ENCODE measurements at places on chromosomes 3 and 15. TPM values are rescaled to one million over a fixed set of nuclear protein-coding genes. Genes with fewer than 3 reads are reported as not detected.

Gene SQOR
- total RNA-seq: 139 TPM

Gene PFN2
- total RNA-seq: 0.88 TPM

Gene GCNT3
- not detected for total RNA-seq

DNA sequence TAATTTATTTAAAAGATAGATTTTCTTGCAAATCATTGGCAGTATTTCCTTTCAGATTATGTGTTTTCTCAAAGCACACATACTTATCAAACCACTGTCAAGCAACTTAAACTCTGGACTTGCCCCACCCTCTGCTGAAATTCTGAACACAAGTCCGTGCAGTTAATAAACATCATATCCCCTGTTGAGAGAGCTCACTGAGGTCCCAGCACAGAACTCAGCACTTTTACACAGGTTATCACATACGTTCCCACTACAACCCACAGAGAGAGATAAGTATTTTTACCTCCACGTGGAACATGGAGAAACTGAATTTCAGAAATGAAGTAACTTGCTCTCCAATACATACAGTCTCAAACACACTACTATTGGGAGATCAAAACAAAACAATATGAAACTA, 267.6 kb upstream of the IGF1R start:
- no peaks in the 10 kb centered on the region for H3K4me1 ChIP-seq
- H3K36me3 ChIP-seq: no peaks in the 10 kb centered on the region
- H3K4me3 ChIP-seq: no peak overlapping the region
- DNase-seq: no peak
- H3K27me3 ChIP-seq: peaks cover 1% of the 10 kb centered on the region

DNA sequence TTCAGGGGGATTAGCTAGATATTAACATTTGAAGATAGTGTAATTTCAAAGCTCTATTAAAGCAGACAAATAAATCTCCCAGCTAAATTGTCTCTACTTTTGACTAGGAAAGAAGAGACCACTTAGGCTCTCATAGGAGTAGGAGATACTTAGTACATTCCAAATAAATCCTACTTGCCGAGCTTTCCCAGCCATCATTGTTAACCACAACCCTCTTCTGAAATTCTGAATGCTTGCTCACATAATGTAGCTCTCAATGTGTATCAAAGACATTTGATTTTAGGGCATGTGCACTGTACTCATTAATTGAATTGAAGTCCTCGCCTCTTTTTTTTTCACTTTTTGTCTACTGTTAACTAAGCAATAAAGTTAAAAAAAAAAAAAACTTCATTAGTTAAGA, 598.2 kb upstream of the ADAMTS9 start:
- no peak overlapping the region for H3K27ac ChIP-seq
- DNase-seq: no peak
- H3K27me3 ChIP-seq: no peaks in the 10 kb centered on the region
- no peaks in the 10 kb centered on the region for H3K36me3 ChIP-seq

- no peaks in the 10 kb centered on the region for H3K27me3 ChIP-seq
- no peaks in the 10 kb centered on the region for H3K36me3 ChIP-seq
- H3K4me1 ChIP-seq: no peaks in the 10 kb centered on the region
Measured at GRCh38 chr3:24863215-24863614, 368.6 kb upstream of the THRB start.

DNA sequence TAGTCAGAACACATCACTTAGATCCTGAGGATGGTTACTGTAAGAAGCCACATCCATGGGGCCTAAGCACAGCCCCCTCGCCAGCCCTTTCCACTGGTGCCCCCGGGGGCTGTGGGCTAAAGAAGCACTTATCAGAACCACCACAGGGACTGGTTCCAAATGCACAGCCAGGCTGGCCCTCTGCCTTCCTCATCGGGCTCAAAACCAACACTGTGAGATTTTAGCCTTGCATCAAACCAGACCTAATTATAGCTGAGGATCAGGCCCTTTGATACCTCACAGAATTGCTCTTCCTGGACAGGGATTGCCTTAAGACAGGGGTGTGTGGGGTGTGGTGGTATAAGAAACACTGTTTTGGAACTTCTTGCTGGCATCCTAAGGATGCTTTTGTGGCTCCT, 23.7 kb downstream of the SRPRB start:
- H3K4me1 ChIP-seq: no peaks in the 10 kb centered on the region
- H3K4me3 ChIP-seq: no peak overlapping the region
- no peak for DNase-seq
- H3K36me3 ChIP-seq: peaks cover 14% of the 10 kb centered on the region
- no peak overlapping the region for H3K27ac ChIP-seq
- H3K27me3 ChIP-seq: no peaks in the 10 kb centered on the region

DNA sequence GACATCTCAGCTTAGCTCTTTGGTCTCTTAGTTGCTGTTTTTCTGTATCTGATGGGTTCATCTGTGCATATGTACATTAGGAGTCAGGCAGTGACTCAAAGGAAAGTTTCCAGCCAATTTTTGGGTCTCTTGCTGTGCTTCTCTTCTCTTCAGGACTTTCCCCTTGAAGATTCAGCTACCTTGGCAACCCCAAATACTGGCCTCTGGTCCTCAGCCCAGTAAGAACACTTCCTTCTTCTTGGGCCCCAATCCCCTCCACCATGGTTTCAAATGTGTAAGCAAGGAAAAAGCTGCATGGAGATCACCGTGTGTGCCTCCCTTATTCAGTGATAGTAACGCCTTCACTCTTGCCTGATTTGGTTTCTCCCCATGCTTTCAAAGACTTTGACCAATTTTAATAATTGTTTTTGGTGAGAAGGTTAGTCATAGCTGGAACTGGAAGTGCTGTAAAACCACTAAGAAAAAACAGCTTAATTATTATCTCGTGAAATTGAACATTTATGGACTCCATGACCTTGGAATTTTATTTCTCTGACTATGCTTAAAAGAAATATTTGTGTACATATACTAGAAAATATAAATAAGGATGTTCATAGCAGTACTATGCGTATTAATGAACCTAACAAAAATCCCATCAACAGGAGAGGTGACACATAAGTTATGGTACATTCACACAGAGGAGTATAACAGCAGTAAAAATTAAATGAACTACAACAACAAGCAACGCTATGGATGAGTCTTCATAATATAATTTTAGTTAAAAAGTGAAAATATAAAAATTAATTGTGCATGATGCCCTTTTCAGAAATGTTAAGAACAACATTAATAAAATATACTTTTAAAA, 125.3 kb upstream of the BCL6 start:
- DNase-seq: no peak
- no peaks in the 10 kb centered on the region for H3K27me3 ChIP-seq
- H3K36me3 ChIP-seq: no peaks in the 10 kb centered on the region
- peaks cover 16% of the 10 kb centered on the region for H3K4me1 ChIP-seq
- no peak overlapping the region for H3K27ac ChIP-seq

GRCh38 chr3:9109568-9109914, 139.9 kb downstream of the SRGAP3 start:
- H3K4me3 ChIP-seq: no peak overlapping the region
- DNase-seq: no peak
- H3K4me1 ChIP-seq: no peaks in the 10 kb centered on the region
- peaks cover 1% of the 10 kb centered on the region for H3K27me3 ChIP-seq
- H3K27ac ChIP-seq: no peak overlapping the region

DNA sequence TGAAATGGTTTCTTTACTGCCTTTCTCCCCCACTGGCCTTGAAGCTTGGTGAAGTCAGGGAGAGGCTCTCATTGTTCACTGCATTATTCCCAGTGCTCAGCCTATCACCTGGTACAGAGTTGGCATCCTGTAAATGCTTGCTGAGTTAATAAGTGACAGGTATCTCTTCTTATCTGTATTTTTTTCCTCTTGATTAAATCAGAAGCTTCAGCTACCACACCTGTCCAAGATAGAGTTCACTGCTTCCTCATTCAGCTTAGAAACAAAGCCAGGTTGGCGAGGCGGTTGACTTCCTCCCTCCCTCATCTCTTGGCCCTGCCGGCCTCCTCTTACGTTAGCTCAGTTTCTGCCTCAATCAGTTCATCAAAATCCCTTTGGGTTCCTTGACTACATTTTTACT, 142.8 kb downstream of the LIPC start:
- H3K27ac ChIP-seq: no peak overlapping the region
- no peaks in the 10 kb centered on the region for H3K4me1 ChIP-seq
- H3K4me3 ChIP-seq: no peak overlapping the region
- H3K36me3 ChIP-seq: no peaks in the 10 kb centered on the region

DNA sequence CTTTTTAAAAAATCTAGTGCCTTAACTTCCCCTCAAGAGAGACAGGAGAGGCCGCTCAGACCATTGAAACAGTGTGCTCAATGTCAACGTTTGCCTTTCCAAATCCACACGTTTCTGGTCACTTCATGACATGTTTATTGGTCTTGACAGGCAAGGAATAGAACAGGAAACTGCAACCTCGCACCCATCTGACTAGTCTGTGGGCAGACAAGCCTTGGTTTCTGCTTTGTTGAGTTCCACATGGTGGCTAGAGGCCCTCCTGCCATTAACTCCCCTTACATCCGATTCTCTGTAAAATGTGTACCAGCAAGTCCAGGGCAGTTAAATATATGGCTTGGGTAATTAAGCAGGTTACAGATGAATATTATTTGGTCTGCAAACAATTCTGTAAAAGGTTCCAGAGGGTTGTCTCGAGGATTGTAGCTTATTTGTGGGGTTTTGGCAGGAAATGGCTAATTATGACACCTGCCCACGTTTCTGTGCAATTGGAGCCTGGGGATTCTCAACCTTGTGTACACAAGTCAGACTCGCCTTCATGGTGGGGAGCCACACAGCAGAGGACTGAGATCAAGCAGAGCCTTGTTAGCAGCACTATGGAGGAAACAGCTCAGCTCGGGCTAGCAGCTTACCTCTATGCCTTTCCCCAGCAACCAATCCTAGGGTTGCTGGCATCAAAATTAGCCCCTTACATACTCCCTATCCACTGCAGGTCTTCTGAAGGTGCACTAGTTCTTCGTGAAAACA, 317.5 kb upstream of the IGF1R start:
- no peaks in the 10 kb centered on the region for H3K4me1 ChIP-seq
- H3K4me3 ChIP-seq: no peak overlapping the region

GRCh38 chr3:128064962-128065361, 12.7 kb downstream of the SEC61A1 start:
- peaks cover 89% of the 10 kb centered on the region for H3K36me3 ChIP-seq
- no peak overlapping the region for H3K4me3 ChIP-seq
- no peaks in the 10 kb centered on the region for H3K27me3 ChIP-seq
- no peak for DNase-seq
- H3K27ac ChIP-seq: no peak overlapping the region

GRCh38 chr15:30953731-30954378, 37.6 kb downstream of the MTMR10 start:
- DNase-seq: peak; percentile 27
- H3K36me3 ChIP-seq: peaks cover 73% of the 10 kb centered on the region
- H3K27me3 ChIP-seq: no peaks in the 10 kb centered on the region
- peaks cover 12% of the 10 kb centered on the region for H3K4me1 ChIP-seq
- H3K4me3 ChIP-seq: no peak overlapping the region
- peak overlapping the region; percentile 26 for H3K27ac ChIP-seq

DNA sequence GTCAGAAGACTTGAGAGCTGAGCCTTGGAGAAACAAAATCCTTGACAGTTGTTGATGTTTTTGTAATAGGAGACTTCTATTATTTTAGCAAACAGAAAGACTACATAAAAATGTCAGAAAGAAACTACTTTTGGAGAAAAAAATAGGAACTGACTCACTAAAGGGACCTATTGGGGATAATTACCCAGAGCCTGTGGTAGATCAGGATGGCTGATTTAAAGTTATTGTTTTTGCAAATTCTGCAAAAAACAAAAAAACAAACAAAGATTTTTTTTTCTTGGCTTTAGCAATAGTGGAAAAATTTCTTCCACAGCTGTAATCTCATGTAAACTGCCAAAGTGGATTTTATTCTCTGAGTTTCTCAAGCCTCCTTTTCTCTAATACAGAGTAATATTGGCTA, 101.5 kb upstream of the SATB1 start:
- no peak for DNase-seq
- no peak overlapping the region for H3K4me3 ChIP-seq
- H3K36me3 ChIP-seq: peaks cover 53% of the 10 kb centered on the region
- no peak overlapping the region for H3K27ac ChIP-seq

DNA sequence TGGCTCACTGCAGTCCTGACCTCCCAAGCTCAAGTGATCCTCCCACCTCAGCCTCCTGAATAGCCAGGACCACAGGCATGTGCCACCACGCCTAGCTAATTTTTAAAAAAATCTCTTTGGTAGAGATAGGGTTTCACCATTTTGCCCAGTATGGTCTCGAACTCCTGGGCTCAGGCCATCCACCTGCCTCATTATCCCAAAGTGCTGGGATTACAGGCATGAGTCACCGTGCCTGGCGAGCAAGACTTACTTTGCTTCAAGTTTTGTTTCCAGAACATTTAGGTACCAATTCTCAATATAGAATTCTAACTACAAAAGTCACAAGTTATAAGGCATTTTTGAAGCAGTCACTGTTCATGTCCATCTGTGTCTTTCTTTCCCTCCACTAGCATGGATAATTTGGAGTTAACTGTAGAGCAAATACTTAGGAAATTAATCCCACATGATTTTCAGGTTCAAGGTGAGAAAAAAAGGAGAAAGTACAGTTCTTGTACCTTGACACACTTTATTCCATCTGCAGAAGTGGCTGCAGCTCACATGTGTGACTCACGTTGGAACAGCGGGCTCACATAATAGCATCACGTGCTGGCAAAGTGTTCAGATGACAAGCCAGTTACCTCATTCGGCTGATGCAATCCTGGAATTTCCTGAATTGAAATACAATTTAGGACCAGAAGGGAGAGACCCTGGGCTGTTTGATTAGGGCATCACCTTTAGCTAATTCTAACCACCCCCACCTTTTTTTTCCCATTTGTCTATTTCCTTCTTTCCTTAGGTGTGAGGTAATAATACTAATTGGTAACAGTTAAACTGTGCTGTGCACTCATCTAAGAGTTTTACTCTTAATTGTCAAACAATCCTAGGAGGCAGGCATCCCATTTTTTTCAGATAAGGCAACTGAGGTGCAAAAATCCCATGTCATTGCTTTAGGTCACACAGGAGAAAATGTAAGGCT, 46.9 kb upstream of the NEDD4 start:
- no peak overlapping the region for H3K4me3 ChIP-seq
- no peaks in the 10 kb centered on the region for H3K27me3 ChIP-seq
- peaks cover 14% of the 10 kb centered on the region for H3K36me3 ChIP-seq
- no peak for DNase-seq
- peaks cover 37% of the 10 kb centered on the region for H3K4me1 ChIP-seq

- no peaks in the 10 kb centered on the region for H3K4me1 ChIP-seq
- H3K27me3 ChIP-seq: peaks cover 2% of the 10 kb centered on the region
- no peak overlapping the region for H3K4me3 ChIP-seq
- no peak overlapping the region for H3K27ac ChIP-seq
- DNase-seq: no peak
Measured at GRCh38 chr3:112200317-112200666, 67.2 kb upstream of the GCSAM start.

DNA sequence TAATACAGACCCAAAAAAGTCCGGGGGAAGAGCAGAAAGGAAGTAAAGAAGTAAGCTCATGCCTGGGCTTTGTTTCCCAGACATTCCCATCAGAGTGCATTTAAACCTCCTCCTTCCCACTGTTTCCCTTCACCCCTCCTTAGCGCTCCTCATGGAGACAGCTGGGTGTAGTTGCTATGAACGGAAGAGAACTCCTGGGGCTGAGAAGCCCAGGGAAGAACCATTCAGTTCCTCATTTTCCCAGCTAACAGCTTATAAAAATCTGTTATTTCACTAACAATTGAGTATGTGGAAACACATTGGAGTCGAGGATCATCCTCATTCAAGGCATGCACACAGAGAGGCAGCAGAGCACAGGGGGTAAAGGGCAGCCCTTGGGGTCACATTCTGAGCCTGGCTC, 299.3 kb downstream of the SHQ1 start:
- no peak overlapping the region for H3K4me3 ChIP-seq
- H3K27ac ChIP-seq: no peak overlapping the region
- no peak for DNase-seq
- H3K27me3 ChIP-seq: no peaks in the 10 kb centered on the region
- H3K36me3 ChIP-seq: no peaks in the 10 kb centered on the region

Measured in activated CD4-positive, alpha-beta memory T cell treated with anti-CD3 and anti-CD28 coated beads, Interleukin-2, amount 10 ng/mL, durations not matched to agents 7 days and 5 days (primary cell).